Umbilical cord (tissue), 2 donors: ENCODE measurements at places on chromosomes 7 and 10.

DNA sequence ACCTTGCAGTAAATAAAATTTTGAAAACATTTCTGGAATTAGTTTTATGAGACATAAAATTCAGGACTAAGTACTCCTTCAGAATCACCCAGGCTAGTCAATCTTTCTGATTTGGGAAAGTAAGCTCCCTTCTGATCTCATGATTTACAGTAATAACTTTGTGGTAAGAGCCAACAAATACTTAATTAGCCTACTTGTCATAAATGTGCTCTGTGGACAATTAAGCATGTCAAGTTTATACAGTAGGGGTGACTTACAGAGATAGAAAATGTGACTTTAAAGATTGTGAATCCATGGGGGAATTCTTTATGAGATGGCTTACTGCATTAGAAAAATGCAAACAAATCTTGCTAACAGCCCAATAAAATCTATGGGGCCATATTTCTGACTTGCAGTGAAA, 616.9 kb upstream of the GHITM start:
- no peak for DNase-seq

DNA sequence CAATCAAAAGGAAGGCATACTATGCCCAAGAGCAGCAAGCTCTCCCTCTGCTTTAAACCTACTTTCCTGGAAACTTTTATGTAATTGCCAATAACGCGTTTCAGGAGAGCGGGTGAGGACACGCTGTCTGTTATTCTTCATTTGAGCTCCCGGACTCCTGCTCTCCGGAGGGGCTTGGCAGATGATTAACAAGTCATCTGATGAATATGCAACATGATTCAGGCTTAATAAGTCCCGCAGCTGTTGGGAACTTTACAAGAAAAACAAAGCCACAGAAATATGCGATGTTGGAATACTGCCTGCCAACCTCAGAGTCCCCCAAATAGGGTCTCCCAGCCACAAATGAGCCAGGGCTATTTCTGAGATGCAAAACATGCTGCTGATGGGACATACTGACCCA, 348.0 kb downstream of the GPAM start:
- no peak for DNase-seq

GRCh38 chr10:100008708-100009282, 952 bp downstream of the DNMBP start:
- peak; percentile 33 for DNase-seq

DNA sequence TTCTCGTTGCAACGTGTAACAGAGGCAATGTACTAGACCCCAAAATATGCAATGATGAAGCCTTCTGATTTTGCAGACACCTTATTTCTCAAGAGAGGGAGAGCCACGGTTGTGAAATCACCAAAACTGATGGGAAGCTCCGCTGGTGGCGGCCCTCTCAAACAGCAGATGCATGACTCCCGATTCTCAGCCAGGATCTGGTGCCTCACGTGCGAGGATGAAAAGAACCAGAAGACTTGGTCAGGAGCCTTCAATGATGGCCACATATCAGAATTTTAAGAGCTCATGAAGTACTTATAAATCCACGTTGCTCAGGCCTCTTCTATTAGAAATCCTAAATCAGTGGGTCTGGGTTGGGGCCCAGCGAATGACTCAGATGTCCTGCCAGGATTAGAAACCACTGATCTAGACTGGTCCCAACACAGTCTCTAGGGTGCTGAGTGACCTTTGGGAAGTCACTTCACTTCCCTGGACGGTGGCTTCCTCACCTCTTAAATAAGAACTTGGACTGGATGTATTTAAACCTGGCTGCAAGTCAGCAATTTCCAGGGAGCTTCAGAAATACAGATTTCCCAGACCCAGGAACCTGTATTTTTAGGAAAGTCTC, 41.9 kb upstream of the FAM180A start:
- no peak for DNase-seq

- peak; percentile 88 for DNase-seq
These were observed 92.4 kb downstream of the GLI3 start for GRCh38 chr7:42144604-42145003.

- DNase-seq = no peak
These were observed 4.0 kb upstream of the TAS2R40 start for GRCh38 chr7:143217806-143218205.

- no peak for DNase-seq
These were observed 645.7 kb downstream of the DNAJB9 start for GRCh38 chr7:109215341-109215740.

GRCh38 chr10:131790021-131790420, 110.8 kb upstream of the PPP2R2D start:
- no peak for DNase-seq

GRCh38 chr10:132027423-132027983, 38.2 kb upstream of the JAKMIP3 start:
- DNase-seq = no peak

DNA sequence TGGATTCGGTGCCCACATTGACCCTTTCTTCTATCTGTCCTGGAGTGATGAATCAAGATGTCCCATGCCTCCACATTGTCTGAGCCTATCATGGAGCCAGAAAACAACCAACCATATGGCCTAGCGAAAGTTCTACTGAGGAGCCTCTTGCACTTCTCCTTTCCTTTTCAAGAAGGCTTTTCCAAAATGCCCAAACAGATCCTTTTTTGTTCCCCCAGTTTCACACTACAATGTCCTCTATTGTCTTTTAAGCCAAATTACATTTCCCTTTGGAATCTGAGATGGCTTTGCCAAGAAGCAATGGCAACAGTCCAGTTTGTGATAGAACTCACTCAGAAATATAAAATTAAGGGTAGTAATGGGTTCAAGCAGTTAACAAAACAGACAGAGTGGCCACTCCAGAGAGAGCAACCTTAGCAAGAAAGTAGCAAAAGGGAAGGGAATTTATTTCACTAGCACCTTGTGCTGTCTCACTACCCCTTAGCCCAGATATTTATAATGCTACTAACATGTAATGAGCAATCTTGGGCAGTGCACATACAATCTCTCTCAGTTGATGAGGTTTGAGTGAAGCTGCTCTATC, 194.6 kb upstream of the PDE1C start:
- no peak for DNase-seq

DNA sequence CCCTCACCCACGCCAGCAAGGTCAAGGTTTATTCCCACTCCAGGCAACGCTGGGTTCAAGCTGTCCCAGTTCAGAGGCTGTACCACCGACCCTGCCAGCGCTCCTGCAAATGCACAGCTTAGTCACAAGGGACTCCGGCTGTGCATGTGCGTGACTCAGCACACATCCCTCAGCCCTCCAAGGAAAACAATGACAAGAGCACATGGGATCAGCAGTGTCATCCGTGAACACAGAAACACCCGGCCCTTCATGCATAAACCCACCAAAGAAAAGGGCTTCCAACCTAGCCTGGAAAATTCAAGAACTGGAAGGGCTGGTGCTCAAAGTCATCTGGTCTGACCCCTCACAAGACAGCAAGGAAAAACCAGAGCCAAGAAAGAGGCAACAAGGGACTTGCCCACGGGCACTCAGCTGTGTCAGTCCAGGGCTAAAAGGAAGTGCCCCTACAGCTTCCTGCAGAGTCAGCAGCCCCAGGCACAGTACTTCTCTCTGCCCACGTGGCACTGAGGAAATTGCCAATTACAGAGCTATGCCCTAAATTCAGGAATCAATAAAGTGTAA, 106.1 kb downstream of the KCNMA1 start:
- DNase-seq = peak; percentile 41

DNA sequence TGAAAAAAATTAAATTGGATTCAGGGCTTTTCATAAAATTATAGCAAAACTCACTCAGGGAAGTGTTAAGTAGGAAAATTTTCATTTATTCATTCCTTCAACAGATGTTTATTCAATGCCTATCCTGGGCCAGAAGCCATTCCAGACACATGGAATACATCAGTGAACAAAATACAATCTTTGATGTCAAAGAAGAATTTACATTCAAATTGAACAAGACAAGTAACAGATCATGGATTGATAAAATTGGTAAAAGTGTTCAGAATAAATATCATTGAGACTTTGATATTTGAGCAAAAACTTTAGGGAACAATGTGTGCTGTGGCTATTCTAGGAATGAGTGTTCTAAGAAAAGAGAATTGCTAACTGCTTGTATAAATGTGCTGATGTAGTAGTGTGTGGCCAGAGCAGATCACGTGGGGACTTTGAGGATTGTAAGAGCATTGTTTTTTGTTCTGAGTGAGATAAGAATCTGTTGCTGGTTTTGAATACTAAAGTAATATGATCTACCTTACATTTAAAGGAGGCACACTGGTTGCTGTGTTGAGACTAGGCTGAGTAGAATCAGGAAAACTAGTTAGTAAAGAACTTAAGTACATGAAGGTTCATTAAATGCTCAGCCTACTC, 957.2 kb downstream of the PCDH15 start:
- DNase-seq = peak; percentile 35

DNA sequence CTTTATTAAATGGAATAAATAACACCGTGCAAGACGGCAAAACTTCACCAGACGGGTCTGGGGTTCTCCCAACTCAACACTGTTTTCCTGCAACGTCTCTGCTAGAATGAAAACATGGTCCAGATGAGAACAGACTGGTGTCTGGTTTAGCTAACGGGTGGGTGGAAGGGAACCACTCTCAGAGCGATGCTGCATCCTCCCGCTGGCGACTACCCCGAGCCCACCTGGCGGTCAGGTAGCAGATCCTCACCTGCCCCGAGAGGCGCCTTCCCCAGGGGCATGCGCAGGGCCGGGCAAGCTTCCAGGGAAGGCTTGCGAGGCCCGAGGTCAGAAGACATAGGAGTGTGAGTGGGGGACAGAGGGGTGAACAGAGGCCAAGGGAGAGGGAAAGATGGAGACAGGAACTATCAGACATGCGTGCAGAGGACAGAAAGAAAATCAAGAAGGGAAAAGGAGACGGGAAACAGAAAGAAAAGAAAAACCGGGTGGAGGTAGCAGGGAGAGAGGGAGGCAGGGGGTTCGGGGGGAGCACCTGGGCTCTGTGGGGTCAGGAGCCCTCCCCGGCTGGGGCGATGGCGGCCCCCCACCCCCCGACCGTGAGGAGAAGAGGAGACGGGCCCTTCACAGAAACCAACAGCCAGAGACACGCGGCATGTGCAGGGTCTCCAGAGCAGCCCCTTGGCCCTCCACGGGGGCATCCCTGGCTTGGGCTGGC, 222.0 kb downstream of the MAD1L1 start:
- no peak for DNase-seq

DNA sequence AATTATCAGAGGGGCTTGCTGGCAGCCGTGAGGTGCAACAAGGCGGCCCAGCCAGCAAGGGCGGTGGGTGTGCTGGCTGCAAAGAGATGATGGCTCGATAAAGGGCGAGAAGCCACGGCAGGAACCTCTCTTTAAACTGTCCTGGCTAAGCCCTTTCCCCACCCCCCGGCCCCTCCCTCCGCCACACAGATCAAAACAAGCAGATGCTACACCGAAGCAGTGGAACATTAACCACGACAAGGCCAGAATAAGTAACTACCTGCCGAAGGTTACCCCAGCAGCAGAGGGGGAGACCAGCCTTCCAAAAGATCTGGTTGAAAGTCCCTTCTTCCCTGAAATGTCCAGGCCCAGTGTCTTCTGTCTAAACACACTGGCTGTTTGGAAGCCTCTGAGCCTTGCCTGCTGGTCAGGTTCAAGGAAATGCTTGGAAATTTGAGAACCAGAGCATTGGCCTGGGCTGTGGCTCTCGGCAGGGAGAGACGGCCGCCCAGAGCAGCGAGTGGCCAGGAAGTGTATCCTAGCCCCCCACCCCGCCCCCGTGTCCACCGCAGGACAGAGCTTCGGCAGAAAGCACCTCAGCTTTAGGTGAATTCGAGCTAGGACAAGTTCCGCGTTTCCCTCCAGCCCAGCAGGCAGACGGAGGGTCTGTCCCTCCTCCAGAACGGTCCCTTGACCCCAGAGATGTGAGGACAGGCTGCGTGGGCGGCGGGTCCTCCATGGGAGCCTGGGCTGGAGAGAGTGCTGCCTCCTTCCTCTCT, 2.1 kb downstream of the FAM20C start:
- no peak for DNase-seq

- no peak for DNase-seq
These were observed 63.8 kb upstream of the NPS start for GRCh38 chr10:127485153-127485857.

- DNase-seq = no peak
These were observed 711.0 kb upstream of the LRRTM3 start for GRCh38 chr10:66214721-66215404.

DNA sequence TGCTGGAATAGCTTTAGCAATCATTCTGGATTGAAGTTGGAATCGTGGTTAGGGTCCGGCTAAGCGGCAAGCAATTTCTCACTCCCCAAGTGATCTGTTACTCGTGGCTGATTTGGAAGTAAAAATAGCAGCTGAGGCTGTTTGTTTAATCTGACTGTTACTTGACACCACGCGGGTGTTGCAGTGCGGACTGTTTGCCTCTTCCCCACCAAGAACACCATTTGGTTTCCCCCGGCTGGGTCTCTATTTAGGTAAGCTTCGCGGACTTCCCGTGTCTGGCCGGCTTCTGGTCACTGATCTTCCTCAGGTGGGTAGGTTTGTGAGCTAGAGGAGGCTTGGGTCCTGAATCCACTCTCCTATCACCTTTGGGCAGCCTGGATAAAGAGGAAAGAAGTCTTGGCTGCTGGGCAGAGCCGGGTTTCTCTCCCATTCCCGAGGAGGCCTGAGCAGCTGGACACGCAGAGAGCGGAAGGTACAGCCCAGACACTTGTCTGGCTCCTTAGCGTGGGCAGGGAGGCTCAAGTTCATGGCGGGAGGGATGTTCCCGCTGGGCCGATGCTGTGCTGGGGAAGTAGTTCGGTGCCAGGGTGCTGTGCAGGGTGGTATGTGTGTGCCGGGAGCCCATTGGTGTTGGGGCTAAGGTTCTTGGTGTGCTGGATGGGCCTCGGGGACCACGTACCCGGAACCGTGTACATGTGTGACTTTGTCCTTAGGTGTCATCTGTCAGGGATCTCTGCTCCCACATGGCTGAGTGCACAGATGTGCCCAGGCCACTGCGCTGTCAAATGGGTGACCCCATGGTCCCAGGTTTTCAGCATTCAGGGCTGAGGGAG, at the start of gene C10orf71:
TSS of gene C10orf71 (plus strand) at position 188 of the 833 bp plus-strand sequence. CDS start 23,376 bp downstream, outside the sequence.
- peak; percentile 4 for DNase-seq

- no peak for DNase-seq
These were observed 59.3 kb downstream of the BMPER start for GRCh38 chr7:33964417-33965182.

DNA sequence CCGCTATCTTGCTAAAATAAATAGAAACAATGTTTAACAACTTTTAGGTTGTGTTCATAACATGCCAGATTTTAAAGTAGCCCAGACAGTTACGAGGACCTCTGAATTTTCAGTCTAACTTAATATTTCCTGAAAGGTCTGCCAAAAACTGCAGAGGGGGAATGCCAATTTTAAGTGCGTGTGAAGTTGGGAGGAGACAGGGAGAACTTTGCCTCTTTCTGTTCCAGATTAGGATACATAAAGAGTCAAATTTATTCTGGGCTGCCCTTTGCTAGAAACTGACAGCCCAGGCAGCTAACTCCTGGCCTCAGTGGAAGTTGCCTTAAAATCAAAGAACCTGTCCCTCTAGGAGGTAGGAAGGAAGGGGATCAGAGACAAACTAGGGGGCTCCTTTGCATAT, 52.3 kb upstream of the PIP4K2A start:
- DNase-seq = no peak

DNA sequence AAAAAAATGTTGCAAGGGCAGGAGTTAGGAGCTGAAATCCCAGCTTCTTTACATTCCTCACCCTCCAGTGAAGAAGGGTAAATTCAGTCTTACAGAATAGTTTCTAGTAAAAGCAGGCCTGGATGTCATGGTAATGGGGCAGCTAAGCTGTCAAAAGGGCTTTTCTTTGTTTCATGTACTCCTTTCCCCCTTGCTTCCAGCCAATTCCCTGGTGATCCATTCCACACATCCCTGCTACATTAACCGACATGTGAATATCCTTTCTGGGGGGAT, 36.0 kb downstream of the RHEB start:
- no peak for DNase-seq
